ENCODE measurements at places on chromosomes 12 and 14. TPM values are rescaled to one million over a fixed set of nuclear protein-coding genes. Genes with fewer than 3 reads are reported as not detected.

The GSC gene
- 0.54 TPM for total RNA-seq

The LRRC10 gene
- not detected for total RNA-seq

The FOXG1 gene
- total RNA-seq, result 0.29 TPM

The P2RX7 gene
- total RNA-seq, result 0.42 TPM

The CLEC1B gene
- total RNA-seq, result not detected

The TMEM63C gene
- total RNA-seq, result 7.0 TPM

GRCh38 chr12:92191061-92191460 lies 45.4 kb upstream of the BTG1 start:
- no peak for DNase-seq

- DNase-seq, result no peak
These were observed 38.6 kb downstream of the EID3 start for GRCh38 chr12:104342147-104342546.

DNA sequence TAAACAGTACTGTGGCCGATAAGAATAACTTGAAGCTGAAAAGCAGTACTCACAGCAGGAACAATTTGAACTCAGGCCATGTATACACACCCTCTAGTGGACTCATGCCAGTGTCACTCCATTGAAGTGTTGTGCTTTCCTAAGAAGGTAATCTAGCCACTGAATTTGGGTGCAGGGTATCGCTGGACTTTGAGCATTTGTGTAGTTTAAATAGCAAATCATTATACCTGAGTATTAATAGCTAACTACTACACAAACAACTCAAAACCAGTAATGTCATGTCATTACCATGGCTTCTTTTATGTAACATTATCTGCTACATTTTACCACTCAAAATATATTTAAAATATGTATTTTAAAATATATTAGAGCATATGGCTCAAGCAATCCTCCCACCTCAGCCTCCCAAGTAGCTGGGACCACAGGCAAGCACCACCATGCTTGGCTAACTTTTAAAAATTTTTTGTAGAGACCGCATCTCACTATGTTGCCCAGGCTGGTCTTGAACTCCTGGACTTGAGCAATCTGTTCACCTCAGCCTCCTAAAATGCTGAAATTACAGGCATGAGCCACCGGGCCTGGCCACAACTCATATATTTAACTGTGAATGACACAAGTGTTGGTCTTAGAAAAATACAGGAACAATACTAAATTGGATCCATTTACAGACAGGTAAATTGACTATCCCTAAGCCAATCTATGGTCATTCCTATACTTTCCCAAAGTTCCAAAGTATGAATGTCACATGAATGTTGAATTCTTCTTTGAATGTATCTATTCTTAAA lies 25.6 kb upstream of the ARID4A start:
- DNase-seq, result no peak

- no peak for DNase-seq
These were observed 66.5 kb downstream of the CACNA1C start for GRCh38 chr12:2119266-2119665.

- DNase-seq, result no peak
These were observed 49.6 kb upstream of the PTCSC3 start for GRCh38 chr14:36226164-36226563.

- no peak for DNase-seq
These were observed 62.1 kb upstream of the GALNT9 start for GRCh38 chr12:132391326-132392041.

DNA sequence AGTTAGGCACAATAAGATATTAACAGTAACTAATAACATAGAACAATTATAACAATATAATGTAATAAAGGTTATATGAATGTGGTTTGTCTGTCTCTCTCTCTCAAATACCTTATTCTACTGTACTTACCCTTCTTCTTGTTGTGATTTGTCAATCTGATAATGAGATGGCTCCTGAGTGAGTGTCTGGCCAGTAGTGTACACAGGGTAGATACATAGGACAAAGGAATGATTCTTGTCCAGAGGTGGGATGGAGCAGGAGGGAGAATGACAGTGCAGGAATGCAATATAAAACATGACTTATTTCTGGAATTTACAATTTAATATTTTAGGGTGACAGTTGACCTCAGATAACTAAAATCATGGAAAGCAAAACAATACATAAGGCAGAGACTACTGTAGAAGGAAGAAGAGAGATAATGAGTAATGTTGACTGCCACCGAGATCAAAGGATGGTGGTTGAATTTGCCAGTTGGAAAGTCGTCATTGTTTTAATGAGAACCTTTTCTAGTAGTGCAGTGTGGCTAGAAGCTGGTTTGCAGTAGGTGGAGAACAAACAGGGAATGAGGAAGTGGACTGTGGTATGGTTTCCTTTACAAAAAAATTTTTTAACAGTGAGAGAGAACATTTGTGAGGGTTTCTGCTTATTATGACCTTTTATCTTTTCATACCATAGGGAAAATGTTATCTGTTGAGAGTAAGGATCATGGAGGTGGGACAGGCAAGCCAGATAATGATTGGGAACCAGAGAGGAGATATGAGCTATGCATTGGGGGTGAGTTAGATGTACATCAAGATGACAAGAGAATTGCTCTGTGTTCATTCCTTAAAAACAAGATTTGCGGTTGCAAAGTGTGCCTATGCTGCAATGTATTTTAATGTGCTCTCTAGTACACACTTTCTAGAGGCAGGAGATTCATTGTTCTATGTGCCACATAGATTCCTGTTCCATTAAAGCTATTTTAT lies 458.3 kb downstream of the BTG1 start:
- DNase-seq, result no peak

DNA sequence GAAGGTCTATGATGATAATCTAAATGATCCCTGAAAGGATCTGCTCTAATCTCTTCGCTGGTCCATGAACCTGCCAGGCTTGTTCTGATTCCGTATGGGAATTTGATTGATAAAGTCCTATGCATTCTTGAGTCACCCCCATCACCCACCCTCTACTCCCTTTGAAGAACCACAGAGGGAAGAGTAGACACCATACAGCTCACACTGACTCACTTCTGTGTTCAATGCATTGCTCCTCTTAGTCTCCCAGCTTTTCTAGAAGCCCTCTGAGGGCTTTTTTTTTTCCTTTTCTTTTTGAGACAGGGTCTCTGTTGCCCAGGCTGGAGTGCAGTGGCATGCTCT lies 18.5 kb upstream of the GPRC5A start:
- DNase-seq, result no peak

GRCh38 chr12:71240946-71241345 lies 83.1 kb upstream of the TSPAN8 start:
- no peak for DNase-seq

GRCh38 chr12:106629797-106630659 lies 47.2 kb downstream of the RFX4 start:
- DNase-seq, result no peak

GRCh38 chr12:57626111-57626920 lies 6.7 kb downstream of the B4GALNT1 start:
- peak; percentile 46 for DNase-seq

DNA sequence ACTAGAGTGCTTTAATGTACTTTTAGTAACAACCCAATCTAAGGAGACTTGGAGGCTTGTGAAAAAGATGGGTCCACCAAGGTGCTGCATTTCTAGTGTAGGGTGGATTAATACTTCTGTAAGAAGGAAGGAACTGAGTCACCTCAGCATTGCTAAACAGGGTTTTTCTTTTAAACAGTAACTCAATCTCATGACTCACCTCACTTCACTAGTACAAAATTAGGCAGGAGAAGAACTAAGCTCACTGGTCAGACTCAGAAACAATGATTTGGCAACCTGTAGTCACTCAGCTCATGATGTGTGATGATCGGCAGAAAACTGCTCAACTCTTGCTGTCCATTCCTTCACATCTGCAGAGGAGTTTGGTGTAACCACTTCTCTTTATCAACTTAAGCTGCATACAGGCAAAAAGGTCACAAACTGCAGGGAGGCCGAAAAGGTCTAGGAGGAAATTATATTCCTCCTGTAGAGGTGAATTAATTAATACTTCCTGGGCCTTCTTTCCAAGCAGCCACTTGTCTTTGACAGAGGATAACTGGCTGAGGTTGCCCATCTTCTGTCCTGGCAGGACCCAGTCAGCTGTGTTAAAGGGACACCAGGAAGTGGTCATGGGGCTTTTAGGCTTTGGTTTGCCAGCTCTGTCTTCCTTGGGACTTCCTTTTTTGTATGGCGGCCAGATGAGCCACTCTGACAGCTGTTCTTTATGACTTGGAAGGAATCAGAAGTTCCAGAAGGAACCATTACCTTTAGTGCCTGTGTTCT lies 466.9 kb downstream of the FUT8 start:
- DNase-seq, result no peak

DNA sequence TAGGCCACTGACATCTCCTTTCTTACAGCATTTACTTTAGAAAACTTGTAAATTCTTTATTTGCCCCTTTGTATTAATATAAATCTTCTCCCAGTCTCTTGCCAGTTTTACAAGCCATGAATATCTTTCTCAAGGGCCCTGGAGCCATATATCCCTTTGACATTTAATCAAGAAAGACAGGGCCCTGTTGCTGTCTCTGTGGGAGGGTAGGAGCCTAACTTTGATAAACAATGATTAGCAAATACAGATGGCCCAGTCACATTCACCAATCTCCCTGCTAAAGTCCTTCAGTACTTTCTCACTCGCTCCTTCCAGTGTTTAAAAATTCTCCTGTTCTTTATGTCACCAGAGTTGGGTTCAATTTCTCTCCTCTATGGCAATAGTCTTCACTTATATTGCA lies 479.8 kb upstream of the USP15 start:
- no peak for DNase-seq

DNA sequence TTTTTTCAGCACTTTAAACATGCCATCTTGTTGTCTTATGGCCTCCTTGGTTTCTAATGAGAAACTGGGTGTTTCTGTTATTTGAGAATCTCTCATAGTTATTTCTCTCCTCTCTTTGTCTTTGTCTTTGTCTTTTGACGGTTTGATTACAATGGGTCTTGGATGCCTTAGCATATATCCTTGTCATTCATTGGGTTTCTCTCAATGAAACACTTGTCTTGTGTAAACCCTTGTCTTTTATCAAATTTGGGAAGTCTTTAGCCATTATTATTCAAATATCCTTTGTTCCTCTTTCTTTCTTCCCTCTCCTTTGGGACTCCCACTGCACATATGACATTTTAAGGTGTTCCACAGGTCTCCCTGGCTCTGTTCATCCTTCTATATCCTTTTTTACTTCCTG lies 373.5 kb upstream of the TBX3 start:
- DNase-seq, result no peak

- DNase-seq, result no peak
These were observed 41.3 kb downstream of the ELK3 start for GRCh38 chr12:96235484-96235826.

GRCh38 chr12:10069099-10069498 lies 29.7 kb downstream of the CLEC1A start:
- no peak for DNase-seq

DNA sequence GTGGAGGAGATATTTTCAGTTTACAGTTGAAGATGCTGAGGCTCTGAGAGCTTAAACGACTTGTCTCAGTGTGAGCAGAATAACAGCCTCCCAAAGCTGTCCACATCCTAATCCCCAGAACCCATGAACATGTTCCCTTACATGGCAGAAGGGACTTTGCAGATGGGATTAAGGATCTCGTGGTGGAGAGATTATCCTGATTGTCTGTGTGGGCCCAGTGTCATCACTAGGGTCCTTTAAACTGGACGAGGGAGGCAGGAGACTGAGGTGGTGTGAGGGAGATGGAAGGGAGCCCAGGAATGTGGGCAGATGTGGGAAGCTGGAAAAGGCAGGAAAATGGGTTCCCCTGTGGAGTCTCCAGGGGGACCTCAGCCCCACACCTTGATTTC lies 9.6 kb upstream of the KRT80 start:
- DNase-seq, result no peak

DNA sequence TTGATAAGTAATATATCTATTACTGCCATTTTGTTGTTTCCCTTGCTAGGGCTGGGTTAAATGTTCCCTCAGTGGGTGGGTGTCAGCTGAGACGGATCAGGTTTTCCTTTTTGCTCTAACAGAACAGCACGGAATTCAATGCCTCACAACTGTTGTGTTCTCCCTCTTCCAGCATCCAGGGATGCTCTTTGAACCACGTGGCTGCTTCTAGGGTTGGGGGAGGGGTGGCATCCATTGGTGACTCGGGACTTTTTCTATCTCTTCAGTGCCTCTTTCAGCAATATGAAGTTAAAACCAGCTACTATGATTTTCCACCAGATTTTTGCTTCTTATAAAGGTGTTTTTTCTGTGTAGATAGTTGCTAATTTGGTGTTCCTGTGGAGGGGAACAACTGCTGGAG lies 884.9 kb upstream of the FOXG1 start:
- no peak for DNase-seq

DNA sequence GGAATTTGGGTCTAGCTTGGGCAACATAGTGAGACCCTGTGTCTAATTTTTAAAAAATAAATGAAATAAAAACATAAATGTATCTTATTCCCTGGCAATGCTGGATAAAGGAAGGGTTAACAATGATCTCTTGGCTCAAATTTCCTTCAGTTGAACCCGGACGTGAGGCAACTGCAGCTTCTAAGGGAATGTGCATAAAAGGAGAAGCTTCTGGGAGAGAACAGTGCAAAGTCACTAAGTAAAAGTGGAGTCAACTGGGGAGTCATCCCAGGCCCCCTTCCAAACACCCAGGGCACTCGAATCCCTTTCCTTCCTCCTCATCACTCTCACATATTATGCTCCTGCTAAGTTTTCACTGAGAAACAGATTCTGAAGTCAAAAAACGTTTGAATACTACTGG lies 147.3 kb downstream of the PPM1H start:
- DNase-seq, result no peak

DNA sequence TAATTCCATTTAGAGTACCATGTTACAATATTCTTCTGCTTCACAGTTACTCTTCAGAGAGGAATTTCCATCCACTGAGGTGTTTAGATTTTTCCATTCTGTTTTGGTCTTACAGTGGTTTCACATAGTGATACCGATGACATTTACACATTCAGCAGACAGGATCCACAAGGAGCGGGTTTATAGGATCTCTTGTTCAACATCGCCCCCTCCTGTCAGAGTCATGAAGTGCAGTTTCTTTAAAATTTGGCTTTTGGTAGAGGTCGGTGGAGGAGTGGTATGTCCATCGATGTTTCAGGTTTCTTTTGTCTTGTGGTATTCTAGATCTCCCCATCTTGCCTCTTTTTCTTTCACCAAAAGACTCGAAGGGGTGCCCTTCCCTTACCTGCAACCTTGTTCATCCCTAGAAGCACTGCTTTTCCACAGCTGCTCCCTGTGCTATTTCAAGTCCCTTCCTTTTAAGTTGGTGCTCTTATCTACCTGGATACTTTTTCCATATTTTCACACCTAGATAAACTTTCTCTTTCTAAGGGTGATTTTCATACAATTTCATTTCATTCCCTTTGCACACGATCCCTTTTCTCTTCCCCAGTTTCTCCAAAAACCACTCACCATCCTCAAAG lies 181.3 kb downstream of the ITPR2 start:
- peak; percentile 93 for DNase-seq

- no peak for DNase-seq
These were observed 112.3 kb upstream of the EEA1 start for GRCh38 chr12:93041416-93041815.

Measured in H1 (cell line).